ENCODE measurements at places on chromosomes 6 and 20.

DNA sequence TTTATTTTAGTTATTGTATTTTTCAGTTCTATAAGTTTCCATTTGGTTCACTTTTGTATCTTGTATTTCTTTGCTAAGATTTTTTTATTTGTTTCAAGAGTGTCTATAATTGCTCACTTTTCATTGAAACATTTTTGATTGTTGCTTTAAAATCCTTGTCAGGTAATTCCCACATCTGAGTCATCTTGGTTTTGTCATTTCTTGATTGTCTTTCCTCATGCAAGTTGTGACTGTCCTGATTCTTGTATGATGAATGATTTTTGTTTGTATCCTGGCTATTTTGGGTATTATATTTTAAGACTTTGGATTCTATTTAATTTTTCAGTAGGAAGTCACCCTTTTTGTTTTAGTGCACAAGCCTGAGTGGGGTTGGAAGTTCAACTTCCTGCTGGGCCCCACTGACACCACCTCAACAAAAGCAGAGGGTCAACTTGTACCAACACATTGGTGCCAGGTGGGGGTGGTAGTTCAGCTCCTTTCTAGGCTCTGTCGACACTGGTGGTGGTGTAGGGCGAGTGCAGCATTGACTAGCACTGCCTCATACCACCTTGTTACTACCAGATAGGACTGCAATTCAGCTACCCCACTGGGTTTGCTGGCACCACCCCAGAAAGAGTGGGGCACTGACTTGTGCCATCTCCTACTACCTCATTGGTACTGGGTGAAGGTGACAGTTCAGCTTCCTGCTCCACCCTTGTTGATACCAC lies 8.8 kb downstream of the RSPH3 start:
- no peak for DNase-seq

- DNase-seq = no peak
Measured at GRCh38 chr6:53134601-53135235, 13.9 kb downstream of the GCM1 start.

DNA sequence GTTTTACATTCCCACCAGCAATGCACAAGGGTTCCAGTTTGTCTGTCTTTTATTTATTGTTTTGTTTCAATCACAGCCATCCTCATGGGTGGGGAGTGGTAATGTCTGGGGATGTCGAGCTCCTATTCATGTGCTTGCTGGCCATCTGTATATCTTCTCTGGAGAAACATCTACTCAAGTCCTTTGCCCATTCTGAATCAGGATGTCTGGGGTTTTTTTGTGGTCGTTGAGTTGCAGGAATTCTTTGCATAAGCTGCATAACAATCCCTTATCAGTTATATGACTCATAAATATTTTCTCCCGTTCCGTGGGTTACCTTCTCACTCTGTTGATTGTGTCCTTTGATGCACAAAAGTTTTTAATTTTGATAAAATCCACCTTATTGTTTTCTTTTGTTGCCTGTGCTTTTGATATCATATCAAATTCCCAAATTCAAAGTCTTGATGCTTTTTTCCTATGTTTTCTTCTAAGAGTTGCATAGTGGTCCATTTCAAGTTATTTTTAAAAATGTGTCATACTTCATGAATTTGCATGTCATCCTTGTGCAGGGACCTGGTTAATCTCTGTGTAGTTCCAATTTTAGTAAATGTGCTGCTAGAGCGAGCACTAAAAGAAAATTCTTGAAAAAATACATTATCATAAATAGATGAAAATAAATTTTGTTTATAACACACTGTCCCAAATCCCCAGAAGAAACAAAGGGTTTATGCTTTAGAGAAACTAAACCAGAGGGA lies 54.9 kb upstream of the PDE10A start:
- DNase-seq = no peak

- no peak for DNase-seq
Measured at GRCh38 chr6:6314596-6314995, 5.9 kb downstream of the F13A1 start.

DNA sequence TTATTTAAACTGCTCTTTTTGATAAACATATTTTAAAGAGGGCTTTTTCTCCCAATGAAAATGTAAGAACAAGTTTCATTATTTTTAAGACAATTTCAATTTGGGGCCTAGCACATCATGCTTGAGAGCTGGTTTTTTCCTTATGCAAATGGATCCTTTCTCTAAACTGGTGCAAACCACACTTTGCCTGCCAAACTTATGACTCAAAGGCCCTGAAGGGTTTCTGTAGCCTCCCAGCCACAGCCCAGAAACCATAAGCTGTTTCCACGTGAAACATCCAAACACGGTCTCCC lies 451 bp upstream of the HSF2 start:
- no peak for DNase-seq

DNA sequence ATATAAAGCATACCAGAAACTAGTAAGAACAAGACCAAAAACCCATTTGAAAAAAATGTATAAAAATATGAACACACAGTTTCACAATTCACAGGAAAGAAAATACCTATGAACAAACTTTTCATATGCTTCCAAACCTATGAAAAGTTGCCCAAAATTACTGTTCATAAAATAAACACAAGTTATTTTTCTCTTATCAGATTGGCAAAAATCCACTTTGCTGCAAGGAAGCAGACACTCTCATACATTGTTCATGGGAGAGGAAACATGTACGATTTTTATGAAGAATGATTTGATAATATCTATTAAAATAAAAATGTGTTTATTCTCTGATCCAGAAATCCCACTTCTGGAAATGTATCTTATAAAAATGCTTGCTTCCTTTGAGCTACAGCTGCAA lies 40.0 kb upstream of the OCSTAMP start:
- DNase-seq = no peak

- no peak for DNase-seq
Measured at GRCh38 chr6:154594496-154595198, 84.2 kb upstream of the CNKSR3 start.

DNA sequence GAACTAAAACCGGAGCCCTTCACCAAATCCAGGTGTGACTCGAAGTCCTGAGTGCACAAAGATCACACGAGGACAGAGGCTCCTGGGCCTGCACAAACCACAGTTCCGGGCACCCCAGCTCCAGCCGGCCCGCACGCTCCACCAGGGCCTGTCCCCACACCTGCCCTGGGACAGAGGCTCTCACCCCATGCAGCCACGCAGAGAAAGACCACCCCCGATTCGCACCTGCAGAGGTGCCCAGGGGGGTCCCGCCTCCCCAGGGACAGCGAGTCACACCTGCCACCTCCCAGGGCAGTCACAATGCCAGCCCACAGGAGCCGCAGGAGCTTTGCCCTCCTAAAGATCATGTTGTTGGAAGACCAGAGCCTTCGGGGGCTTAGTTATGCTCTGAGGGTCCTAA lies 25.4 kb upstream of the MRGBP start:
- no peak for DNase-seq

GRCh38 chr20:60071965-60072364 lies 113.7 kb downstream of the CDH26 start:
- no peak for DNase-seq

DNA sequence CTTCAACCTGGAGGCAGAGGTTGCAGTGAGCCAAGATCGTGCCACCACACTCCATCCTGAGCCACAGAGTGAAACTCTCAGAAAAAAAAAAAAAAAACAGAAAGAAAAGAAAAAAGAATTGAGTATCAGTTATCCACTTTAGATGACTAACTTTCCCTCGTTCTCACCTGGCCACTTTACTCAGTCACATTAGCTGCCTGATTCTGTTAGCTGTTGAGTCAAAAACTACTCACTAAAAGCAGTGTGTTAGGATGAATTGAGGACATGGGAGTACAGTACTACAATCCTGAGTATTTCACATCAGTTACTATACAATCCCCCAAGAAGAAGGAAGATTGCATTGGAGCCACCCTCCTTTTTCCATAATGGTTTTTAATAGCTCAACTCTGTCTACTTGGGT lies 114.6 kb downstream of the ADAT2 start:
- DNase-seq = no peak

- DNase-seq = no peak
Measured at GRCh38 chr6:167805349-167806060, 21.2 kb upstream of the AFDN start.

Data from midbrain (tissue), 1 donor.